T-helper 22 cell (primary cell): ENCODE measurements at places on chromosomes 1 and 21.

DNA sequence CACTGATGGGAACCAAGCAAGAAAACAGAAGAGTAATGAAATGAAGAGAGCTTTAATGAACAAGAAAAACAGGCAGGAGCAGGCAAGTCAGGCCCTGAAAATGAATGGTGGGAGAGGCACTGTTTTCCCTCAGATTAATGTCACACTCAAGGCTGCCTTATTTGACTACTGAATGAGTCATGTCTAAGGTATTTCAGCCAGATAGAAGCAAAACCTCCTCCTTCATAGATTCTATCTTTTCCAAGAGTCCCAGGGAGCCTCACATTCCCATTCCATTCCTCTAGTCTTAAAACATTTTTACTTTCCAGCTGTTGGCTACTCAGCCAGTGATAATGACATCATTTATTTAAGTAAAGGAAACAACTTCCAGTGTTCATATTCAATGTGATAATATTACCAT is 228.4 kb upstream of the NRIP1 start:
- DNase-seq, result no peak

GRCh38 chr21:15904389-15904788 is 174.6 kb downstream of the USP25 start:
- no peak for DNase-seq

- DNase-seq, result no peak
Observed at GRCh38 chr1:202584707-202585589, 125.3 kb downstream of the SYT2 start.

DNA sequence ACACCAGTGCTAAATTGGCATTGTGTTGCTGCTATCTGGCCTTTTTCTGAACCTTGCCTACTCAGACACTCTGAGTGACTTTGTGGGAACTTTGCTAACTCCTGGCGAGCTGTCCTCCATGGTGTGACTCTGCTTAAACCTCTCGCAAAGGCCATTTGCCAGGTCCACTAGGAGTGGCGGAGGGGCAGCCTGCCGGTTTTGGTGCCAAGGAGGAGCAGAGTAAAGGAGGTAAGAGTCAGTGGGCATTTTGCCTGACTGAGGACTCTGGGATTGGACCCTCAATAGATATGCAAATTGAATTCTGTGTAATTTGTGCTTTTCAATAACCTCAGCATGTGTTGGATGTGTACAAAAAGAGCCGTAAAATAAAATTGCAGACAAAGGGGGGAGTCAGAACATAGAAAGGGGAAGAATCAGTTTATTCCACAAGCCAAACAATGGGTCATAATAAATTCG is 386.6 kb upstream of the NFIA start:
- no peak for DNase-seq

- DNase-seq, result no peak
Observed at GRCh38 chr21:35046263-35046624, 2.9 kb downstream of the RUNX1 start.

- no peak for DNase-seq
Observed at GRCh38 chr1:104353580-104353979, 603.9 kb downstream of the AMY1C start.

DNA sequence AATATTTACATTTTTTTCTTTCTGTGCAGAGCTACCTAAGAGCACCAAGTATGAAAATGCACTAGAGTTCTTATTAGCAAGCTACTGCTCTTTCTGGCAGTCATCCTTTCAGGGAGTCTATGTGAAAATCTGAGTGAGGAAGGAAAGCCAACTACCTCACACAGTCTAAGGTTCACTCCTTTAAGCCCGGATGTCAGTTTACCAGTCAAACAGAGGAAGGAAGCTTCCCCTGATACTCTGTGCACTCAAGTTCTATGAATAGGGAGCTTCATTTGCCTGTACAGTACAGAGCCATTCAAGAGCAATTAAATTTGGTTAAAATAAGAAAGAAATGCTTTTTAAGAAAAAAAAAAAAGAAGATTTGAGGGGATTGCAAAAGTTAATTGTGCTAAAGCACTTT is 6.9 kb downstream of the COL11A1 start:
- no peak for DNase-seq

- no peak for DNase-seq
Observed at GRCh38 chr1:102897557-102897956, 210.8 kb downstream of the COL11A1 start.

- no peak for DNase-seq
Observed at GRCh38 chr21:21463456-21463855, 465.2 kb downstream of the NCAM2 start.

- no peak for DNase-seq
Observed at GRCh38 chr1:235650341-235651169, 971 bp upstream of the GNG4 start.

DNA sequence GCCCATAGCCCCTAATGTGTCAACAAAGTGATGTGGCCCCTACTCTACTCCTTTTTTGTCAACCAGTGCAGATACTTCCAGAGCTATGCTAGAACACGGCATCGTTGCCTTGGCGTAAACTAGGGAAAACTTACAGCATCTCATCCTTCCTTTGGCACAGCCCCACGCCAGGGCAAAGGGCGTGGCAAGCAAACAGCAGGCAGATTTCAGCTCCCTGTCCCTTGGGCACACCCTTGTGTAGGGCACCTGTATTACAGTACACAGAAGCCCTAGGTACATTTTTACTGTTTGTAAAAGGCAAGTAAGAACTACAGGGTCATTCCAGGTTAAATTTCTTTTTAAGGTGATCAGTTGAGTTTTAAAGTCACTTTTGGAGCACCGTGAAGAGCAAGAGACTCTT is 29.3 kb downstream of the PRDX6 start:
- no peak for DNase-seq

DNA sequence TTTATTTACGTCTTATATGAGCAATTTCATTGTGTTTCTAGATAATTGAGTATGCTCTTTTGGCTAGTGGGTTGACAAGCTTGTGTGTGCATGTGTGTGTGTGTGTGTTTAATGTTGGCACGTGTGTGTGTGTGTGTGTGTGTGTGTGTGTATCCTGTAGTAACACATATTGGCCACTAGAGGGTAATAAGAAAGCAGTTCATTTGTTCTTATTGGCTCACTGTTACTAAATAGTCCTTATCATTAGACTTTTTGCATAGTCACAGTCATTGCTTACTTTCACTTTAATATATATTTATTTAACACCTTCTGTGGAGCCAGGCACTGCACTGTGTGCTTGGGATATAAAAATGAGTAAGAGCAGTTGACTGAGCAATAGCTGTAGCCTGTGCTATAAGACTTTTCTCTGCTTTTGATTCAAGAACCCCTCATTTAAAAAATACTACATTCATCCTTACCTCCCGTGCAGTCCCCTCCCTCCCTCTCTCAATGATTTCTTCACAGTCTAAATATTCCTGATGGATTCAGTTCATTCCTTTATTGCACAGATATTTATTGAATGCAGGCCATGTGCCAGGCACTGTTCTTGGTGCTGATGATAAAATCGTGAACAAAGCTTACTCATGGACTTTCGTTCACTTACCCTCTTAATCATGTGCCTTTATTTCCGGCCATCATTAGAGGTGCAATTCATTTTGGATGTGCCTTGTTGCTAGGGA is 96.7 kb downstream of the DYRK1A start:
- DNase-seq, result no peak

DNA sequence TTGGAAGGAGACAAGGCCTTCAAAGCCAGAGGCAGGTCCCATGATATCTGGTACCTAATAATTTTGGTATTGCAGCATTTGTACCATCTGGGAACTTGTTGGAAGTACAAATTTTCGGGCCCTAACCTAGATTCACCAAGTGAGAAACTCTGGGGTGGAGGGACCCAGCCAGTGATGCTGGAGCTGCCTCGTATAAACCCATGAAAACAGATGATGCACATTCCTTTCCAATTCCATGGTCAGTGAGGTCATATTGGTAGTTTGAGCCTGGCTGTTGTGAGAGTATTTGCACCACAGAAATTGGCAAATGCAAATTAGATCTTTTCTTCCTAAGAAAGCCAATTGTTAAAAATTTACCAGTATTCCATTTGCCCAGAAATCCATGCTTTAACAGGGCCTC is 269.6 kb upstream of the PLXNA2 start:
- DNase-seq, result no peak

DNA sequence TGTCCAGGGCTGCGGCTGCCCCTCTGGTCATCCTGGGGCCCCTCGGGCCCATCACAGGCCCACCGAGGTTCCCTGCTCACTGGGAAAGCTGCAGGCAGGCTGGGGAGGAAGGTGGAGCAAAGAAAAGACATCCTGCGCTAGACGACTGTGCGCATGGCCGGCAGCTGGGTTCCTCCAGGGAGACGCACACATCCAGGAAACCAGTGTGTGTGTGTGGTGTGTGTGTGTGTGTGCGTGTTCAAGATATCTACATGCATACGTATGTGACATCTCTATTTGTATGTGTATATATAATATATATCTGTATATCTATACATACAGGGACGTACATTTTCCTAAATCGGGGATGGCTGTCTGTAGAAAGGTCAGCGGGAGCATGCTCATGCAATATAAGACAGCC is 63.7 kb downstream of the ACOT7 start:
- no peak for DNase-seq

GRCh38 chr1:206479183-206480125 is 9.2 kb downstream of the IKBKE start:
- DNase-seq, result no peak

DNA sequence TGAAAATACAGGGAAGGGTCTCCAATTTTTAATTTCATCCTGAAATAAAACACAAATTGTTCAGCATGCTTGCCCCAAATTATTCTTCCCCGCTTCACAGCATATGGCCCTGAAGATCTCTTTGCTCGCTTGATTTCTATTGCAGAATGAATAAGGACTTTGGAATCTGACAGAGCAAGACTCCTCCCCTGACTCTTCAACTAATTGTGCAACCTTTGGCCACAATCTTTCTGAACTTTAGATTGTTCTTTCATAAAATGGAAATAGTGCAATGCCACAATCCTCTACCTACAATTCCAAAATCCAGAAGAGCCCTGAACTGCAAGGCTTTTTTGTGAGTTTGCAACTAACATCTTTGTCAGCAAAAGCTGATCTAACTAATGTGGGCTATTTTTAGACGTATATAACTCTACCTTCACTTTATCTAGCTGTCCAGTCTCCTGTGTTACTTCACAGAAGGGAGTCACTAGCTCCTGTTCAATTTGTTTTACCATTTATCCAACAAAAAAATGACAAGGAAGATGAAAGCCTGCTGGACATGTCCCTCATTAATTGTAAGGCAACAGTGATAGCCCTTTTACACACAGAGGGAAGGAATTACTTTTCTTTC is 13.4 kb downstream of the RNASEL start:
- no peak for DNase-seq

GRCh38 chr1:56910441-56910985 is 55.3 kb downstream of the C8B start:
- DNase-seq, result no peak

DNA sequence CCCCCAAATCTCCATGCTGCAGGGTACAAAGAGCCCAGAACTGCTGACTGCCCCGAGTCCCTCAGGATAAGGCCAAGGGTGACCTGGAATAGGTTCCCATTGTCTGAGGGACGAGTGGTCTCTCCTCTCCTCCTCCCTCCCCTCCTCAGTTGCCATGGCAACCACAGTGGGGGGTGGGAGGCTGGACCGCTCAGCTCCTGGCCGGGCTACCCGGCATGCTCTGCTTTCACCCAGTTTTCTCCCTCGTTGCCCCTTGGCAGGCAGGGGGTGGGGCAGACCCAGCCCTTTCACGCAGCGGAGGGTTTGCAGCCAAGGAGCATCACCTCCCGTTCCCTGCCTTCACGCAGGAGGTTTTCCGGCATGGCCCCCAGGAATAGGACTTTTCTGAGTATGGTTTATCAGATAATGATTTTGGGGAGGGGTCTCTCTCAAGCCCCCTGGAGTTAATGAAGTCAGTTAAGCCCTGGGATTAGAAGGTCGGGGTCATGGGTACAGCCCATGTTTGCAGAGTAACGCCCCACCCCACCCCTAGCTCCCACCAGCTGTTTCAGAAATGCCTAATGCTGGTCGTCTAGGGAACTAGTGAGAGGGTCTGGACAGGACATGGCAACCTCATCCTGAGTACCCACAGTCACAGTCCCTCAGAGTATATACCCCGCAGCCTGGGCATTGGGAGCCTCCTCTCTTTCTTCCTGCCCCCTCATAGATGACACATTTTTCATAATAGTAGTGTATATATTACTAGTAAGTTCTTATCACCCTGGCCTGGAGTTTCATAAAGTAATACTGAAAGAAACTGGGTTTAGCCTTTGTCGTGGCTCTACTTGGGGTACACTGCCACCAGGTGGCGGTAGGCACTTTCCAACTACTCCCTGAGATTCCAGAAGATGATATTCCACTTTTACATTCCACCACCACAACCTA is 20.7 kb downstream of the C1QB start:
- no peak for DNase-seq

DNA sequence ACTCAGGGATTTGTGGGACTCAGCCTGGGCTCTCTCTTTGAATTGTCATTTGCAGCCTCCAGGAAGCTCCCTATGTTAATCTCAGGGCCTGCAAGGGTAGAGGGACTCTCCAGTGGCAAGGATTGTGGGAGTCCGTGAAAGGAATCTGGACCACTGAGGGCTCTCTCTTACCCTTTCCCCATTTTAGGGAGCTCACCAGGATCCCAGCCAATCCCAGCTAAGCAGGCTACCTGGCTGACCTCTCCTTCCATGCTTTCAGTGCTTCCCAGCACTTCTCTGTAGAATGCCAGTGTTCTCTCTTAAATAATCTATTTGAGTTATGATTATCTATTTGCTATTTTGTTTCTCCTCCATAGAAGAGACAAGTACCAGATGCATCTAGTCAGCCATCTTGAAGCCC is 9.6 kb upstream of the KCTD3 start:
- no peak for DNase-seq

- no peak for DNase-seq
Observed at GRCh38 chr1:81179242-81179641, 621.5 kb upstream of the ADGRL2 start.

- DNase-seq, result no peak
Observed at GRCh38 chr21:25188677-25189079, 418.6 kb downstream of the MRPL39 start.

GRCh38 chr1:192527111-192527795 is 48.3 kb upstream of the RGS1 start:
- no peak for DNase-seq

GRCh38 chr1:162412002-162412401 is at the start of gene SH2D1B:
TSS of gene SH2D1B (minus strand) at chr1:162412136. CDS start at chr1:162412016, 120 bp downstream.
- DNase-seq, result no peak

DNA sequence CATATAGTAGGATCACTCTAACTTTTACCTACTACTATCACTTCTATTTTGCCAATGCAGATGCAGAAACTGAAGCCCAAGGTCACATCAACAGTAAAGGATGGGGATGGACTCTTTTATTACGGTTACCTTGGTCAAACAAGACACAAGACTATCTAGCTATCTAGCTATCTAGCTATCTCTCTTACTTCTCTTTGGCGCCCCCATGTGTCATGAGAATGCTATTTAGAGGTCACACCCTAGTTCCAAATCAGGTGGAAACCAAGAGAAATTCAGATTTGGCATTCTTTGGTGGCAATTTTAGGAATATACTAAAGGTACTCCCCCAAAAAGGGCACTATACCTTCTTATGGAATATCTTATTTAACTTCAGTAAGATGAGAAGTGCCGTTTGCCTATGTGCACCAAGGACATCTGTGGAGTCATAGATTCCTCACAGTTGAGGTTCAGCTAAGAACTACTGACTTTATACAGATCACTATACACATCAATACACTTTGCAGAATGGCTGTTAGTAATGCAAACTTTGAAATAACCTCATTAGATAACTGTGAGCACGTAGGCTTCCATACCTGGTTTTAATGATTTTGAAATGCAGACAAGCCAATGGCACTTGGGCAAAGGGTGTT is 6.7 kb downstream of the ZNF648 start:
- DNase-seq, result peak; percentile 8

GRCh38 chr1:18279351-18280074 is 171.9 kb downstream of the IGSF21 start:
- DNase-seq, result no peak

- DNase-seq, result no peak
Observed at GRCh38 chr1:111864862-111865261, 109.2 kb downstream of the DDX20 start.
